ENCODE measurements at places on chromosomes 7 and 10.

GRCh38 chr10:70198696-70199466 is 28.6 kb upstream of the SAR1A start:
- DNase-seq, result no peak

- DNase-seq, result no peak
Observed at GRCh38 chr10:116688741-116689495, 53.4 kb downstream of the HSPA12A start.

GRCh38 chr10:104579136-104579535 is 62.0 kb upstream of the SORCS3 start:
- no peak for DNase-seq

DNA sequence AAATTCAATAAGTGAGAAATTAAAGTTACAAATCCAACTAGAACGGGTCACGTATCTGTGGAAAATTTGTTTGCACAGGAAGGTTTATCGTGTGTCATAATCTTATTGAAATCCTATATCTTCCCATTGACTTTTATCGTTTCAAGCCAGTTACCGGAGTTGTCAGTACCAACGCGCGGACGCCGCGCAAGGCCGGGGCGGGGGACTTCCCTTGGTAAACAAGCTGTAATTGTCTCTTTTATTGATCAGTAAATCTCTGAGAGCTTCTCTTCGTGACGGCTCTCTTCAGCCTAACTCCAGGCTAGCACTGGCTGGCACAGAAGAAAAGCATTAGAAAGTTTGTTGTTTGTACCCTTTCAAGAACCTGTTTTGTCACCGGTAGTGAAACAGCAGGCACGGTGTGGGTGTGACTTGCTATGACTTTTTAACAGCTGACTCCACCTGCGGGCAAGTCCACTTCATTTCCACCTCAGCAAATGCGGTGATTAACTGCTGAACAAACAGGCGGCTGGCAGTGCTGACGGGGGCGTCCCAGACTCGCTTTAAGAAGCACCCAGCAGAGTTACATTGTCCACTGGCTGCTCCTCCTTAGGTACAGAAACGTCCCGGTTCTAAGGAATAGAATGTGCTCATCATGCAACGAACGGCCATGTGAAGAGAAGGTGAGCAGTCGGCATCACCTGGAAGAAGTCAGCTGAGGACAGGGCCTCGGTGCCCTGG is 215.8 kb downstream of the MAD1L1 start:
- no peak for DNase-seq

GRCh38 chr7:98458090-98458875 is 57.4 kb upstream of the BAIAP2L1 start:
- DNase-seq, result no peak

DNA sequence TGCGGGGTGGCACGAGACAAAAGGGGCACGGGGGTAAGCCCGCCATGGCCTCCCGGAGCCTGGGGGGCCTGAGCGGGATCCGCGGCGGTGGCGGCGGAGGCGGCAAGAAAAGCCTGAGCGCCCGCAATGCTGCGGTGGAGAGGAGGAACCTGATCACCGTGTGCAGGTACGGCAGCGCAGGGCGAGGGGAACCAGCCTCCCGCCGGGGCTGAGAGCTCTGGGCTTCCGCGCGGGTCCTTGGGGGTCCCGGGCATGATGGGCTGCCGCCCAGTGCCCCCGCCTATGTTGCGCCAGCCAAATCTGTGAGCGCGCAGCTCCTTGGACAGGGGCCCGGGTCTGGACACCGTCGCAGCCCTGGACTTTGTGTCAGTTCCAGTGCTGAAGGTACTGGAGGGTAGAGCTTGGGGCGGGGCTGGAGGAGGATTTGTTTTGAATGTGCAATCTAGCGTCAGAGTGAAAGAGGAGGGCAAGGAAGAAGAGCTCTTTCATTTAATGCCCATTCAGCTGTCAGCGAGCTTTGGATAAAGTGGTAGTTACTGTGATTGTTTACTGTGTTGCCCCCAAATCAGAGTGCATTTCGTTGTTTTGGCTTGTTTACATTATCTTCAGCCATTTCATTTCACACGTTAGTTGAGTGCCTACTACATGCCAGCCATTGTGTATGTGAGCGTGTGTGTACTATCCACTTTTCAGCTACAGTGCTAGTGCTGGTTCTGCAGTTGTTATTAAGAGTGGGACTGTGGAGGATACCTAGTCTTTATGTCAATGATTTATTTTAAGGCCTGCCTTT is 777 bp downstream of the RUNDC3B start:
- DNase-seq, result no peak

GRCh38 chr10:62048919-62049623 is 147.6 kb downstream of the ARID5B start:
- no peak for DNase-seq

DNA sequence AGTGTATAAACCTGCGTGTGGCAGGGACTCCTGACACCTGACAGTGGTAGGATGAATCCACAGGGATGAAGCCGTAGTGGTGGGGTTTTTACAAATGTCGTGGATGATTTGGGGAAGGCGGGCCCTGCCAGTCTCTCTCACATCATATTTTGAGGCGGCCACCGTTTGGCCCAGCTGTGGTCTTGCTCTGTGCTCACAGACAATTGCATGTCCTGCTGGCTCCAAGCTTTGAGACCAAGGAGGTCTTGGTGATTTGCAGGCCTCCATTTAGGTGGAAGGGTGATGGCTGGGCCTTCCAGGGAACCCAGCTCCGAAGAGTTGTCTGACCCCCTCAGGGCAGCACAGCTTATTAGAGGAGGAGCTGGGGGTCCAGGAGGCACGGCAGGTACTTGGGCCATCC is 151.1 kb upstream of the SHH start:
- DNase-seq, result no peak

- peak; percentile 76 for DNase-seq
Observed at GRCh38 chr7:104982308-104983075, 31.5 kb upstream of the KMT2E start.

DNA sequence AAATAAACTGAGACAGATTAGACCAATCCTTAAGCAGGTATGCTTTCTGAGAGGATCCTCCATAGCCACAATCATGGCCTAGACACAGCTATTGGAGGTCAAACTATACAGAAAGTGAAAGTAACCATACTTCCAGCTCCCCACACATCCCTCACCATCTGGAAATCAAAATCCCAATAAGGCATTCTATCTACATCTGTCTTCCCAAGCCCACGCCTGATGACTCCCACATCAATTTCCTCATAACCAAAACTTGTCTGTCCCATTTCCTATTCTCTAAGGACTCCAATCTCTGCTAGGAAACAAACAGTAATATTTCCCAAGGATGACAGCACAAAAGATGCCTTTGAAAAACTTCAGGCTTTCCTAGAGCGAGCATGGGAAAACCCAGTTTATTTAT is 247.3 kb upstream of the HPS1 start:
- DNase-seq, result no peak

GRCh38 chr7:30840141-30841024 is 69.2 kb downstream of the MINDY4 start:
- DNase-seq, result no peak

- DNase-seq, result no peak
Observed at GRCh38 chr10:11441151-11441535, 170.3 kb downstream of the USP6NL start.

DNA sequence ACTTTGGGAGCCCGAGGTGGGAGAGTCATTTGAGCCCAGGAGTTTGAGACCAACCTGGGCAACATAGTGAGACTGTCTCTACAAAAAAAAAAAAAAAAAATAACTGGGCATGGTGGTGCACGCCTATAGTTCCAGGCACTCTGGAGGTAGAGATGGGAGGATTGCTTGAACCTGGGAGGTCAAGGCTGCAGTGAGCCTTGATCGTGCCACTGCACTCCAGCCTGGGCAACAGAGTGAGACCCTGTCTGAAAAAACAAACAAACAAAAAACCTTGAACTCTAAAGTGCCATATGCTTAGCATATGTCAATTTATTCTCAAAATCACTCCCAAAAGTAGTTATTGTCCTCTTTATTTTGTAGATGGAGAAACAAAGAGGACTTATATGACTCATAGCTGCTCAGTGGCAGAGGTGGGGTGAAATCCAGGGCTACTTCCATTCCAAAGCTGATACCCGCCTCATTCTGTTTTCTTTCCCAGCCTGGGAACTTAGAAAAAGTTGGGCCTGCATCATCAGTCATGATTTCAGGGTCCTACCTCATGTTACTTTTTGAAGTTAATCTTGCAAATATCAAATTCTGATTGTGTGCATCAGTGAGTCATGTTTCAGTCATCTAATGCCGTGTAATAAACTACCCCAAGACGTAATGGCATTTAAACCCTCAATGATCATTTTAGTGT is 13.3 kb downstream of the DHTKD1 start:
- DNase-seq, result no peak

DNA sequence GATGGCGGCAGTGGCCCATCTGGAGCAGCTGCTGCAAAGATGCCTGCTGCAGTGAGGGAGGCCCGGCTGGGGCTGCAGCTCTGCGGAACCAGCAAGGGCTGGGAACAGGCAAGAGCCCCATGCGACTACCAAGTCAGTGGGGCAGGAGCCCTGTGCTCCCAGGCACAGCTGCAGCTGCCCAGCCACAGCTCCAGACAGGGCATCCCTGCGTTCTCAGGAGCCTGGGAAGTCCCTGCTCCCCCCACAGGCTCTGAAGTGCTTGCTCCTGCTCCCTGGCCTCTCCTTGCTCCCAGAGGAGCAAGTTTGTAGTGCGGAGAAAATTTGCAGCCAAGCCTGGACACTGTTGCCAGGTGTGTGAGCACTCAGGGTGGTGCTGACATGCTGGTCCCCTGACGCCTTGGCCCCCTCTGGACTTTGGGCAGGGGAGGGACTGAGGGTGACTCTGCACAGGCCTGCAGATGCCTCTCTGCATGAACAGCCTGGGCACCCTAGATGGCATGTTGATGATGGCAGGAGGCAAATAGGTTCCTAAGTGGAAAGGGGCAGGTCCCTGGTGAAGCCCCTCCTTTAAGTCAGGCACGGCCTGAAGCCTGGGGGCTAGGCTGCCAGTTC is 105.6 kb downstream of the LYZL1 start:
- DNase-seq, result no peak

GRCh38 chr7:138958391-138958956 is 22.7 kb downstream of the KIAA1549 start:
- DNase-seq, result no peak

DNA sequence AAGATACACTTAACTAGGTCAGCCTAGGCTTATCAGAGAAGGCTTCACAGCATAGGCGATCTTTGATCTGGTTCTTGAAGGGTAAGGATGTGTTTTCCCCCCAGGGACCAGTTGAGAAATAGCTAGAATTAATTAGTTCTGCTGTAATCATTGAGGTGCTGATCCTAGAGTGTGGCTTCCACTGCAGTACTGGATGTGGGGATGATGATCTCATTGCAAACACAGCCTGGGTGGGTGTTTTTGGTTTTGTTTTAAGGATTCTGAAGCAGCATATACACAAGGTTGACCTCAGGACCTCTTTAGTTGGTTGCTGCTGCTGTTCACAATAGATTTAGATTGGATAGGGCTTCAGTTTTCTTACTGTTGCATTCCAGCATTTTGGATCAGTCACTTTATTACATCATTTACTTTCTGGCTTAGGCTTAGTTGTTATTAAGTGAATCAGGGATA is 159.7 kb downstream of the AUTS2 start:
- DNase-seq, result no peak

DNA sequence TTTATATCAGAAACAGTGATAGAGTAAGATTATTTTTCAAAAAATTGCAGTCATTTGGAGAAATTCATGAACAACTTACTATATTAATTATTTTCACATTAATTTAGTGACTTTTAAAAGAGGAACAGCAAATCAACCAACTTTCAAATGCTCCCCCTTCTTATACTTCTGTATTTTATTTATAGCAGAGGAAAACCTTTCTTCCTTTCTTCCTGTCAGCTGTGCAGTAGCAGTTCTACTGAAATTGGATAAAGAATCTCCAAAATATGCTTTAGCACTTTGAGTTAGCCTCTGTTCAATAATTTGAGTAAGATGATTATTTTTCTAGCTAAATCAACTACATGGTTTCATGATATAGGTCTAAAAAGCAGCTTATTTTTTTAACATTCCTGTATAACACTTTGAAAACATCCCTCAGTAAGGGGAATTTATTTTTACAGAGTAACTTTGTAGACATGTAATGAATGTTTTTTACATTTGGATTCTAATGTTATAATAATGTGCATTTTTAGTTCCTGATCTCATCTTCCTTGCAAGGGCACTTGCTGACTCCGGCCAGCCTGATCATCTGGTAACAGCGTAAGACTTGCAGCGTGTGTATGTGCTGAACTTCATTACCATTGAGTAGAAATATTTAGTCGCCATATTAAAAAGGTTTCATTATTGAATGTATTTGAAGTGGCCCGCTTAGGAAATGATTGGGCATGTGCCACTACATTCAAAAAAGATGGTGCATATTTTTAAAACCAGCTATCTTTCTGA is 158.3 kb upstream of the HDAC9 start:
- no peak for DNase-seq

DNA sequence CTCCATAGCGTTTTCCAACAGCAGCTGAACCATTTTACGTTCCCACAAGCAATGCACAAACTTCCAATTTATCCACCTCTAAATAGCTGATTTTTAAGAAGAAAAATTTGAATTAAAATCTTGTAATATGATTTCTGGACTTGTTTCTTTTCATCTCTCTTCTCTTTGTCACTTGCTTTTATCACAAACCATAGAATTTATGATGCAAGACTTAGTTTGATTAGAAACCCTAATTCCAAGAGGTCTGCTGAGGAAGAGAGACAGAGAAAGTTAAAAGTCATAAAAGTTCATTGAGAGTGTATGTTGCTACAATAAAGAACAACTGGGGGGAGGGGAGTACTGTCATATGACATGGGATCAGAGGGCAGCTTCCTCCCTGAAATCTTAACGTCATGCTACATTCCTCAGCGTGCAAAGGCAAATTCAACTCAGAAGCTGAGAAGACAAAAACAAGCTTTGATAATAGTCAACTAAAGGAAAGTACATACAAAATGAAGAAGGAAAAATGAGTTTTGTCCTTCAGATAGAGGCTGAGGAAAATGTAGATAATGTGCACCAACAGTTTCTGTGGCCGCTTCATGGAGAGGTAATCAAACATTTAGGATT is 18.4 kb upstream of the CUBN start:
- DNase-seq, result no peak

- no peak for DNase-seq
Observed at GRCh38 chr7:92150450-92151017, 16.3 kb upstream of the CYP51A1 start.

DNA sequence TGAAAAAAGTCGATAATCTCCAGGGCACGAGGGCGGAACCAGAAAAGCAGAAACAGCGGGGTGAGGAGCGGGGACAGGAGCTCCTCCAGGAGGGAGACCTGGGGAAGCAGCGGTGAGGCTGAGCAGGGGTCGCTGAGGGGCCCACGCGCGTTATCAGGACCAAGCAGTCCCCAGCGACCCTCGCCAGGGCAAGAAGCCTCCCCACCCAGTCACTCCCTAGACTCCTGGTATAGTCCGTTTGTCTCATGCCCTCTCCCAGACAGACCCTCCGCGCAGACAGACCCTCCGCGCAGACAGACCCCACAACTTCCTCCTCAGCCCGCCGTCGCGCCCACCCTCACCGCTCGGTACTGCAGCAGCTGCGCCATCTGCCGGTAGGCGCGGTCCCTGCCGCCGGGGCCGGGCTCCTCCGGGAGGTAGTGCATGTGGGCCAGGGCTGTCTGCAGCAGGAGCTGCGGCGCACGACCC is 6.3 kb downstream of the ATG9B start:
- peak; percentile 85 for DNase-seq

DNA sequence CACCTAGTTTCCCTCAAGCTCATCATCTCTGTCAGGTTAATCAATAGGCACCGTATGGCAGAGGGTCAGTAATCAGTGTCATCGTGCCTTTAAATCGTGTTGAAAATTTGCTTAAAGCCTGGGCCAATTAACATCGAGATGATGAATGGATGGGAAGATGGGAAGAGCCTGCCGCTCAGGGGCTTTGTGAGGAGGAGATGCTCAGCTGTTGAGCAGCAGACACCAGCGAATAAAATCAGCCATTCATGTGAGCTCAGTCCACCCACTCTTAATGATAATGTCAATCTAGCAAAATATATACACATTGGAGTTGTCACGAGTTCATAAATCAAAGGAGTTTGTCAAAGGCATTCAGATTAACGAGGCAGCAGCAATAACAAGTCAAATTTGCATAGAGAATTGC is 97.7 kb downstream of the BTRC start:
- DNase-seq, result no peak
